ENCODE measurements at places on chromosomes 11 and 22.

DNA sequence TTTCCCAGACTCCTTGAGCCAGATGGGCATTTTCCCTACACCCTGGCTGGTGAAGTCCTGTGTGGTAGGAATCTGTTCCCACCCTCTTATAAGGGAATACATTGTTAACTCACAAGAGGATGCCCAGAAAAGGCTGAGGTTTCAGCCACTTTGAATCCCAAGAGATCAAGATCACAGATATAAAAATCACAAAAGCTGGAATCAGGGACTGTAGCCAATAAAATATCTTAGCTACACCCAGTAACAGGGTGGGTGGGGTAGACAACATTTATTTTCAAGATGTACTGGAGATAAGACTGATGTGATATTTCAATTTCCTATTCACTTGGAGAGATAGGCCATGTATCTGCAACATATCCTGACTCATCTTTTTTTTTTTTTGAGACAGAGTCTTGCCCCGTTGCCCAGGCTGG, 50.3 kb downstream of the COPB1 start:
- DNase-seq: no peak

DNA sequence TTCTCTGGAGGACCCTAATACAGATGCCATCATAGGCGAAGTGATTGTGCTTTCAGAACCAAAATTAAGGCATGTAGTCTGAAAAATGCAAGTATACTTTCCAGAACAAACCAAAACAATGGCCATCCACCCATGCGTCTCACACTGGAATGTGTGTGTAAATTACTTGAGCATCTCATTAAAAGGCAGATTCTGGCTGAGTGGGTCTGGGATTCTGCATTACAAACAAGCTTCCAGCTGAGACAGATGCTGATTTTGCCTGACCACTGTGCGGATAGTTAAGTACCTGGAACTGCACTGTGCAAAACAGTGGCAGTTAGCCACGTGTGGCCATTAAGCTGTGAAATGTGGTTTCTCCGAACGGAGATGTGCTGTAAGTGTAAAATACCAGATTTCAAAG, 26.2 kb downstream of the RRP7A start:
- no peak for DNase-seq

GRCh38 chr11:19642185-19643158, 70.2 kb upstream of the NAV2 start:
- DNase-seq: no peak

- DNase-seq: no peak
Observed at GRCh38 chr11:11293798-11294550, 59.1 kb downstream of the CSNK2A3 start.

- peak; percentile 57 for DNase-seq
Observed at GRCh38 chr22:33209930-33210784, 152.0 kb upstream of the SYN3 start.

GRCh38 chr11:69278091-69278867, 15.7 kb upstream of the MYEOV start:
- DNase-seq: no peak

- DNase-seq: peak; percentile 65
Observed at GRCh38 chr11:84106541-84106940, 820.4 kb upstream of the CCDC90B start.

- no peak for DNase-seq
Observed at GRCh38 chr11:47236482-47236881, 12.1 kb downstream of the ACP2 start.

GRCh38 chr11:60018058-60018457, 1.1 kb downstream of the OOSP4B start:
- no peak for DNase-seq

DNA sequence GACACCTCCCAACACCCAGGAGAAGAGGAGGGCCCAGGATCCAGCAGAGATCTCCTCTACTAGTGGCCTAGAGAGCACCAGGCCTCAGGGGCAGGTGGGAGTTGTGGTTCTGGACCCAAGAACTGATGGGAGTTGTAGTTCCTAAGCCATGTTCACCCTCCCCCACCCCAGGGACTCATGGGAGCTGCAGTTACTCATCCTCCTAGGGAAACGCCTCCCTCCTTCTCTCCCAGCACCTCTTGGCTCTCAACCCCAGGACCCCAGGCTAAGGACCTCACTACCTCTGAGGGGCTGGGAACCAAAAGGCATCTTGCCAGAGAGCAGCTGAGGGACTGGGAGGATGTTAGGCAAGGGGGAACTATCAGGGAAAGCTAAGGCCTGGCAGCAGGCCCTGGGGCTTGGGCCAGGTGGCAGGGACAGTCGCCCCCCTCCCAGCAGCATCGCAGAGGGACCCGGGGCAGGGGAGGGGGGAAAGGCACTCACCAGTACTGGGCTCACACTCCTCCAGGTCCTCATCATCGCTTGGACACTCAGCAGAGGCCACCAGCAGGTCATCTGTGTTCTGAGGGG, 28.9 kb downstream of the SLC22A12 start:
- peak; percentile 35 for DNase-seq

GRCh38 chr22:23207729-23208393, 27.6 kb downstream of the BCR start:
- DNase-seq: peak; percentile 79

DNA sequence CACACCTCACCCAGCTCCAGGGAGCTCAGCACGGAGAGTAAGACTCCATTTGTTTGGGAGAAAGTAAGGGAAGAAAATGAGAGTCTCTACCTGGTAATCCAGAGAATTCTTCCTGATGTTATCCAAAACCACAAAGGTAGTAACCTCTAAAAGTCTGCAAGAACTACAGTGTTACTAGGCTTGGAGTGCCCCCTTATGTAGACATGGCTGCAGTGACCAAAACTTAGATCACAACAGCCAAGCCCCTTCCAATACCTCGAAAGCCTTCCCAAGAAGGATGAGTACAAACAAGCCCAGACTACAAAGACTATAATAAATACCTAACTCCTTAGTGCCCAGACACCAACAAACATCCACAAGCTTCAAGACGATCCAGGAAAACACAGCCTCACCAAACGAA, 4.9 kb downstream of the UBE2L6 start:
- DNase-seq: no peak

- DNase-seq: peak; percentile 41
Observed at GRCh38 chr11:10021563-10021962, 272.5 kb downstream of the SBF2 start.

- DNase-seq: peak; percentile 88
Observed at GRCh38 chr11:63945477-63946163, 6.8 kb downstream of the NAA40 start.

- peak; percentile 63 for DNase-seq
Observed at GRCh38 chr11:36628765-36629244, 30.8 kb upstream of the RAG2 start.

GRCh38 chr11:105466582-105467228, 143.2 kb upstream of the GRIA4 start:
- no peak for DNase-seq

DNA sequence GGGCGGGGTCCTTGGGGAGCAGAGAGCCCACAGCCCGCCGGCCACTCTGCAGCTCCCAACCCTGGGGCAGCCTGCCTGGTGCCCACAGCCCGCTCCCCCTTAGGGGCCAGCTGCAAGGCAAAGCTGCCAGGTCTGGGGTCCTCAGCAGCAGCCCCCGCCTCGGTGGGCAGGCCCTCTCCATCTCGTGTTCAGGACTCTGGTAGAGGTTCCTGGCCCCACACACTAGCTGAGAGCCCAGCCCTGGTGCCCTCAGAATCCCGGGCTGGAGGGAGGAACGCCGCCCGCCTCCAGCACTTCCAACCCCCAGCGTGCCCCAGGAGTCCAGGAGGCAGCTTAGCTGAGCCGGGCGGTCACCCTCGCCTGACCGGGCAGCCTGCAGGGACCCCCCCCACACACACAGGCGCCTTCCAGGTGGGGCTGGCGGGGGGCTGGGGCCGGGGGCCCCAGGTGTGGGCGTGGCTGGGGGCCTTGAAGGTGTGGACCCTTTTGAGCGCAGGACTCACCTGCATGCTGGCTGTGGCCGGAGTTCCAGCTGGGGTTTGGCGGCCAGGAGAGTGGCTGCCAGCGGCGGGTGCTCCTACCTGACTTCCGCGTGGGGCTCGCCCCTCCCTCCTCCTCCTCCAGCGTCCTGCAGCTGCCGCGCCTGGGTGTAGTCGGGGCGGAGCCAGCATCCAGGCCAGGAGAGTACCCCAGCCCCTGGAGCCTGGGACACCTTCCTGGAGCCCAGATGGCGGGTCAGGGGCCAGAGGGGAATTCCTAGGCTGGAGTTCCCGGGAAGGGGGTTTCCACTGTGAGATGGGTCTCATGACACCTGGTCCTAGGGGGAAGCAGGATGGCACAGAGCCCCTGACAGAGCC, at the start of gene ANO9:
ANO9 (minus strand) TSS at position 594 of the 857 bp plus-strand sequence; CDS start at position 509, 85 bp downstream.
- peak; percentile 67 for DNase-seq

DNA sequence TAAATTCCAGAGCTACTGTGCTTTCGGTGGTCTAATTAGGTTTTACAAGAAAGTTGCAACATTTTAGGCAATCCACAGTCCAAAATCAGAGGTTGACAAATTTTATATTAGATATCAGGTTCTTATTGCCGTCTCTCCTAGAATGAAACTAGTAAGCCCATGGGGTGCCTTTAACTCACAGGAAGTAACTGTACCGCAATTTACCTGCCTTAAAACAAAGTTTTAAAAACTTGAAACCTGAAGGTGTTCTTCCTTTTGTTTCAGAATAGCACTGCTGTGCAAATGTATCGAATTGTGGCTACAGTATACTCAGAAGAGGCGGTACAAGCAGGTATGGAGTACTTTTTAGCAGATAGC, 77.2 kb downstream of the PISD start:
- DNase-seq: no peak

DNA sequence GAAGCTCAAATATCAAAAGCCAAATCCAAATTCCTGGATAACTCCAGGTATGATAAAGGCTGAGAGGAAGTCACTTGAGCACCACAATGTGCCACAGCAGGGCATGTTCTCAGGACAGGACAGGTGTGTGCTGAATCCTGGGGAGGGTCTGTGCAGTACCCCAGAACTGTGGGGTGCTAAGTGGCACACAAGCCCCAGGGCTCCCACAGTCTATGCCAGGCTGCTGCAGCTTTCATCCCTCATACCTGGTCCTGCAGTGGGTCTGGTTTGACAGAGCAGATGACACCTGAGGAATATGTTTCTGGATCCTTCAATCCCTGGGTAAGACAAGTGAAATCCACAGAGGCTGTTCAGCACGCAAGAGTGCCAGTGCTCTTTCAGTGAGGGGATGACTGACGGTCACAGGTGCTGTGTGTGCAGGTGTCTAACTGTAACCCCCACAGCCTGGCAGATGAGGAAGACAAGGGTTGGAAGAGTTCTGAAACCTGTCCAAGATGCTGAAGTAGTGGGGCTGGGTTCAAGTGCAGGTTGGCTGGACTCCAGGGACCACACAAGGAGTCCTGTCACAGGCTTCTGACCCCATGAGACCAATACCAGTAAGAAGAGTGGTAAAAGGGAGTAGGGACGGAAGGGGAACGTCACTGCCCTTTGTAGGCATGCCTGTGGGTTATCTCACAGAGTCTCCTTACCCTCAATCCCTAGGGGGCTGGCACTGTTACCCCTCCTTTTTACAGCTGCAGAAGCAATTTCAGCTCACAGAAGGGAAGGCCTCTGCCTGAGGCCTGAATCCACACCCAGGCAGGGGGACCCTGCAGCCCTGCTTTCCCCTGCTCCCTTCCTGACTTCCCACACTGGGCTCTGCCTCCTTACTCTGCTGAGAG, 14.1 kb downstream of the SERPIND1 start:
- no peak for DNase-seq

GRCh38 chr11:90766121-90766520, 543.3 kb upstream of the CHORDC1 start:
- DNase-seq: no peak

- DNase-seq: no peak
Observed at GRCh38 chr11:61460474-61460881, 30.6 kb downstream of the SDHAF2 start.

DNA sequence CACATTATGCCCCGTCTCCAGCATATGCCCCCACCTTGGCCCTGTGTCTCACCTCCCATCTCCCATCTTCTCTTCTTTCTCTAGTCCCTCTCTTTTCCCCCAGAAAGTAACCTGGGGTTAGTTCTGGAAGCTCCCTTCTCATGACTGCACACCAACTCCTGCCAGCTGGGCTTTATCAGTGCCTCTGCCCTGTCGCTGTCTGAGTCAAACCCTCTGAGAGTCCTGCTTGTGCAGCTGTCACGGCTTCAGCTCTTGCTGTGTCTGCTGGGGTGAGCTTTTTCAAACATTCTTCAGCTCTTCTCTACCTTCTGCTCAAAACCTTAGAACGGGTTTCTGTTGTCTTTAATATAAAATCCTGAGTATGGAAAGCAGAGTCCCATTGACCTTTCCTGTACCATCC, 304.5 kb upstream of the B3GAT1 start:
- DNase-seq: no peak

GRCh38 chr11:86802146-86802545, 1.8 kb downstream of the PRSS23 start:
- DNase-seq: no peak

GRCh38 chr11:106070606-106071005, 6.5 kb downstream of the KBTBD3 start:
- DNase-seq: no peak

DNA sequence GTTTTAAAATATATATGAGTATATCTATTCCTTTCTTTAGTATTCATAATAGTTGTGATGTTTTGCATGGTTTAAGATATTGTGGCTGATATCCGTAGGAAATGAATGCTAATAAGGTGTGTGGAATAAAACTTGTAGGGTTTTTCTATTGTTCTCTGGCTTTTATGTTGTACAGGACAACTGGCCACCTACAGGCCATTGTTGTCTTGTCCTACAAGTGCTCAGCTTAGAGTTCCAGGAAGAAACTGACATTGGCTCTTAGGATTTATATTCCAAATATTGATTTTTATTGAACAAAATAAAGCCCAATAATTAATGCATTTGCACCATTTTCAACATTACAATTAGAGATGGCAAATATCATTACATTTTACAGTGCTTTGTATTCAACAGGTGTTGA, 512.8 kb upstream of the TENM4 start:
- DNase-seq: peak; percentile 34

DNA sequence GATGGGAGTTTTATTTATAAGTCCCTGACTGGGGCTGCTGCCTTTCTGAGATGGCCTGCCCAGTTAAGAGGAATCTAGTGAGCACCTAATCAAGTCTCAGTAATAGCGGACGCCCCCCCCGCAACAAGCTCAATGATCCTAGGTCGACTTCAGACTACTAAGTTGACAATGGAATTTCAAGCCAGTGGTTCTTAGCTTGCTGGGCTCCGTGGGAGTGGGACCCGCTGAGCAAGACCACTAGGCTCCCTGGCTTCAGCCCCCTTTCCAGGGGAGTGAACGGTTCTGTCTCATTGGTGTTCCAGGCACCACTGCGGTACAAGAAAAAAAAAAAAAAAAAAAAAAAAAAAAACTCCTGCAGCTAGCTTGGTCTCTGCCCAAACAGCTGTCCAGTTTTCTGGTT, 156.8 kb upstream of the CARD18 start:
- no peak for DNase-seq

DNA sequence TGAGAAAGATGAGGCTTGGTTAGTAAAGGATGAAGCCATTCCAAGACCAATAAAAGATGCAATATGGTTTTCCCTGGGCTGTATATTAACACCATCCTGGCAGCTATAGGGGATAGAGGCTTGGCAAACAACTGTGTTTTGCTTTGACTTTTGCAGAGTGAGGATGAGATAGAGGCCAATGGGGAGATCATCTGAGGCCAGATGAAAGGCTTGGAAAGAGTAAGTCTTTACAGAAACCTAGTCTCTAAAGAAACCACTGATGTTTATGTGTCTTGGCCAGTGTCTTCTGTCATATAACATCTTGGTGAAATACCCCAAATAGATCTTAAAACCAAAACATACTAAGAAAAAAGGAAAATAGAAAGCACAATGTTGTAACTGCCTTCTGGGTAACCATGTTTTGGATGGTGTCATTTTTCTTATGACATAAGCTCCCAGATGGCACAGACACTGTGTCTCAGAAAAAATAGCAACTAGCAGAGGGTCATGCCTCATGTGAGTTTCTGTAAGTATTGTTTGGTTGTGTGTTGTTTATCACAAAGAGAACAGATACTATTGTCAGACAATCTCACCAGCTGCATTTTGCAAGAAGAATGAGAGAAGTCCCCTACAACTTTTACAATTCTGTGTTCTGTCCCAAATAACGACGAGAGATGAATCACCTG, 305.4 kb downstream of the ST3GAL4 start:
- no peak for DNase-seq

Data from NCI-H1417 (cell line).